Right ventricle myocardium superior (tissue), 1 donor: ENCODE measurements at places on chromosomes 12 and 14. TPM values are rescaled to one million over a fixed set of nuclear protein-coding genes. Genes with fewer than 3 reads are reported as not detected.

DNA sequence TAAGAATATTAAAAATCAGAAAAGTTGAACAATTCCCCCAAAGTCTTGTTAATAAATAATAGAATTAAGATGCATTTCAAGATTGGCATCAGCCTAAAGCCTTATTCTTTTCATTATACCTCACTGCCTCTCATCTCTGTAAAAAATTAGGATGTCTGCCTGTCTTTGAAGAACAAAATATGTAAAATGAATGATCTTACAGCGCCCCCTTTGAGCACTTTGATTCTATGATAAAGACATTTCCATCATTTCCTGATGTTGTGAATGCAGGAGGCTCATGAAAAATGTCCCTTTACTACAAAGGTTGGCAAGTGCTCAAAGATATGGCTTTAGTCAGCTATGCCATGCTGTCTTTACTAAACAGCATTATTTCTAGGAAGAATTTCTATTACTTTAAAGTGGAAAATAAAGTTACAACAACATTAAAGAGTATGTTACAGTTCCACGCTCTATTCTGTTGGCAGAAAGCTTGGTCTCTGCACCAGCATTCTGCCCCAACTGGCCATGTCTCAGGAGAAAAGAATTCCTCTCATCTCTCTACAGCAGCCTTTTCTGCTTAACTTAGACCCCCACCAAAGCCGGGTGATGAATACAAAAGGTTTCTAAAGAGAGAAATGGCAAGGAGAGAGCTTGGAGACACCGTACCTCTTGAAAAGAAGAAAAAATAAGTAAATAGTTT is 95.1 kb downstream of the LLPH start:
- no peak for DNase-seq

DNA sequence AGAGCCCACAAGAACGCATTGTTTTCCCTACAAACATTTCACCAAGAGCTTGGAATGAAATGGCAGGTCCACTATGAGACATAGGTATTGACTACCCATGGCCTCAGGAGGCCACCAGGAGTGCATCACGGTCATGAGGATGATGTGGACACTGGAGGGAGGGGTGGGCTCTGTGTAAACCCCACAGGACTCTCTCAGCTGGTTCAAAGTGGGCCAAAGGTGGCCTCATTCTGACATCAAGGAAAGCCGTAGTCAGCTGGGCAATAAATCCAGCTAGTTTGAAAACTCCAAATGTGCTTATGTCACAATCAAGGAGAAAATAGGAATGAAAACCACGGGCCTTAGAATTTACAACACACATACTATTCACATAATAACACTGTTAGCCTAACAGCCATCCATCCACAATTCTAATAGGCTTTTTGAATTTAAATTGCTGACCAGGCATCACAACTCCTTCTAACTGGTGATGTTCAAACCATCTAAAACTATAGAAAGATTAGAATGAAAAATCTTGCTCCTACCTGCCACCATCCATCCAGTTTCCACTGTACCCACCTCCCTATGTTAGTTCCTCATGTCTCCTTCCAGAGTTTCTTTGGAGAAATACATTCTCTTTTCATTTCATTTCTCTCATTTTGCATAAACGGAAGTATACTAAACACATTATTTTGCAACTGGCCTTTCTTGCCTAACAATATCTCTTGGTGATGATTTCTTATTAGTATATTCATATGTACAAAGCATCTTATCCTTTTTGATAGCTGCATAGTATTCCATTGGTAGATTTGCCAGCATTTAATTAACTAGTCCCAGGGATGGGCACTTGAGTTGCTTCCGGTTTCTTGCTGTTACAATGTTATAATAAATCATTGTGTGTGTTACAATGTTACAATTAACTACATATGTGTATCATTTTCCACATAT is 21.5 kb downstream of the CMKLR1 start:
- DNase-seq: no peak

GRCh38 chr12:90679674-90680073 is 275.3 kb downstream of the CCER1 start:
- no peak for DNase-seq

The RD3L gene
- total RNA-seq: 26.4 TPM
